ENCODE measurements at places on chromosomes 12 and 14.
A peak's percentile ranks its signal among the peaks of the same experiment; 100 is the strongest.

DNA sequence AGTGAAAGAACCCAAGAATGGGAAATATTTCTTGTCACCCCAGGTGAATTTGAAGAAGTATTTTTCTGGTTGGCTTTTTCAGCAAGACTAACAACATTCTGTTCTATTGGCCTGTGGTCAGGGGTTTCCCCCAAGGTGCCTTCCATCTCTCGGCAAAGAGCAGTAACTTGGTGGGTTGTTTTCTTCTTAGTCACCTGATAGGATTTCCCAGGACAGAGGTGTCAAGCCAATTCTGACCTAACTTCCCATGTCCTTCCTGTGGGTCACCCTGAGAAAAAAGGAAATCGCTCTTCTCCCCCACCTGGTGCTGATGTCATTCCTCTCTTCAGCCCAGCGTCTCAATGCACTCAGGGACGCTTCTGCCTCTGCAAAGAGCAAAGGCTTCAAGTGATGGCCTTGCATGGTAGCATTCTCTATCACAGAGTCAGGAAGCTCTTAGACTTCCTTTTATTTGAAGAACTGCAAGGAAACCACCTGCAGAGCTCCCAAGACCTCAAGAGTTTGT, 16.1 kb upstream of the IFNG start:
- DNase-seq: no peak

DNA sequence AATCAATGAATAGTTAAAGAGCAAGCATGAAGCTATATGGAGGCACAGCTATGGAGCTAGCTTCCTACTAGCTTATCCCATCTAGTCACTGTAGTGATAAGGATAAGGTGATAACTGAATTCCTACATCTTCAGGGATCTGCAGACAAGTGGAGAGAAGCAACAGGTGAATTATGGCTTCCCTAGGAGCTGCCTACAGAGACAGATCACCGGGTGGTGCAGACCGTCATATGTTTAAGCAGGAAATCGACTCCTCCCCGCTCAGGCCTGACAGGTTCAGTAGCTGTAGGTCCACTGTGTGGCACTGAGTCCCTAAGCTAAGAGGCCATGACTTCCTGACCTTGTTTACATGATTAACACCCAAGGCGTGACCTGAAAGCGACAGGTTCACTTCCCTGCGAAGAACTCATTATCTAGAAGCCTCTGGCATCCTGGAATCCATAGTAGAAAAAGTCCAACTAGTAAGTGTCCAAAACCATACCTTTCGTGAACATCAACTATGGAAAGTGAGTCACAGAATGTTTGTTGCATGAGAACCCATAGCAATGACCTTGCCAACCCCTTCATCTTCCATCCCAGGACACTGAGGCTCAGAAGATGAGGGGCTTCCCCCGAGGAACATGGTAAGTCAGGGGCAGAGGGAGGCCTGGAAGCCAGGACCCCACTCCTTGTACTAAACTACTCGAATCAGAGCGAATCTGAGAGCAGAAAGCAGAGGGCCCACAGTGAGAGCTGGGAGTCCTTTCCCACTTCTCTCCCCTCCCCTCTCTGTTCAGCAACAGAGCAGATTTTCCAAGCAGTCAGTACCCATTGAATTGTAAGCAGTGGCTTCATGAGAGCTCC, 75.4 kb upstream of the CCND2 start:
- DNase-seq: no peak

- DNase-seq: no peak
Observed at GRCh38 chr14:68166731-68167382, 347.3 kb downstream of the RAD51B start.

GRCh38 chr14:98293576-98293975, 978.4 kb downstream of the BCL11B start:
- DNase-seq: no peak

- DNase-seq: no peak
Observed at GRCh38 chr14:49209416-49209815, 376.8 kb downstream of the RPS29 start.

- DNase-seq: peak; percentile 18
Observed at GRCh38 chr12:18643681-18644080, 94.1 kb downstream of the PLCZ1 start.

- no peak for DNase-seq
Observed at GRCh38 chr14:41230683-41231082, 376.0 kb upstream of the LRFN5 start.

DNA sequence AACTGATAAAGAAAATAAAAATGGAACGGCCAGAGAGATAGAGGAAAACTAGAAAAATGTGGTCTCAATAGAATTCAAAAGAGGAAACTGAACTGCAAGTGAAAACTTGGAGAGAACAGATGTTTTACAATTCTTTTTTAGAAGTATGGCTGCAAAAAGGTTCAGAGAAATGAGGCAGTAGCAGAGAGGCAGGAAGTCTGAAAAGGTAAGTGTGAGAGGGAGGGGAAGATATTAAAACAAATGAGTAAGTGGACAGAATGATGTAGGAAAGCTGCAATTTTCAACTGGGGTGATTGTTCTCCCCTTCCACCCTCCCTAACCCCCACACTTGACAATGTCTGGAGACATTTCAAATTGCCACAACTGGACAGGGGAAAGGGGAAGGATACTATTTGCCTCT, 12.9 kb downstream of the BTBD7 start:
- no peak for DNase-seq

DNA sequence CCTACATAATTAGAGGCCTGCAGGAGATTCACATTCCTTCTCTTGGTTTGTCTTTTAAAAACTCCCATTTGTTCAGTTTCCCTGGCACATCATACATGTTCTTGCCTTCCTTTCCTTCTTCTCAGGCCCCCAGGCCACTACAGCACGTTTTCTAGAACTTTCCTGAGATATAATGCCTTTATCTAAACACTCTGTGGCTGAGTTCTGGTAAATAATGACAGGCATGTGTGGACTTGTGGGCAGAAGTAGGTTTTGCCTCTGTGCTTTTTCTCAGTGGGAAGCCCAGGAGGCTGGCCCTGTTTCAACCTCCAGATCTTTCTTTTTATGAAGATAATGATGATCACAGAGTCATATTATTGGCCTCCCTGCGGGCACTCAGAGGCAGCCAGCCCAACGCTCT, 117.2 kb downstream of the TMX1 start:
- peak; percentile 31 for DNase-seq

GRCh38 chr14:69763761-69764510, 3.0 kb upstream of the SRSF5 start:
- no peak for DNase-seq

- DNase-seq: no peak
Observed at GRCh38 chr14:68973639-68974038, 5.5 kb downstream of the ACTN1 start.

DNA sequence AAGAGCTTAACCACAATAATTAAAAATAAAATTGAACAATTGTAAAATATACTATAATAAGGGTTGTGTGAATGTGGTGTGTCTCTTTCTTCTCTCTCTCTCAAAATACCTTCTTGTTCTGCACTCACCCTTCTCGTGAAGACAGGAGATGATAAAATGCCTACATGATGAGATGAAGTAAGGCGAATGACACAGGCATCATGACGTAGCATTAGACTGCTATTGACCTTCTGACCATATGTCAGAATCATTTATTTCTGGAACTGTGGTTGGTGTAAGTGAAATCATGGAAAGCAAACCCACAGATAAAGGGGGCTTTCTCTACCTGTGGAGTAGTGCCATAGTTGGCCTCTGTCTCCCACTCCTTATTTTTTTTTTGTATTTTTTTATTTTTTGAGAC, 37.8 kb upstream of the NUAK1 start:
- no peak for DNase-seq

DNA sequence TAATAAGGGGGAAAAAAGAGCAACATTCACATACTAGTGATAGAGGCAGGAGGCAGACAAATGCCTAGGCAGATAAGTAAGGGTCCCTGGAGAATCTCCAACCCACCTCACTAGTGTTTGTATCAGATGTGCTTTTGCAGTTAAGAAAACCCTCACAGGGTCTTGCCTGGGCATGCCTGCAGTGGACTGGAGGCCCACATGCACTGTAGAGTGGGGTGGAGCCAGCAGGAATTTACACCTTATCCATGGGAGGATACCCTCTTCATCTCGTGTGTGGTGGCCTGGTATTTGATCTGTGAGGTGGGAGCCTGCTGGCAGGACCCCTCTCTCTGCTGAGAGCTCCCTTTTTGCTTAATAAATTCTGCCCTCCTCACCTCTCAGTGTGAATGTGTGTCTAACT, 238.0 kb upstream of the SLC16A7 start:
- DNase-seq: no peak

GRCh38 chr14:41130274-41130673, 476.4 kb upstream of the LRFN5 start:
- no peak for DNase-seq

DNA sequence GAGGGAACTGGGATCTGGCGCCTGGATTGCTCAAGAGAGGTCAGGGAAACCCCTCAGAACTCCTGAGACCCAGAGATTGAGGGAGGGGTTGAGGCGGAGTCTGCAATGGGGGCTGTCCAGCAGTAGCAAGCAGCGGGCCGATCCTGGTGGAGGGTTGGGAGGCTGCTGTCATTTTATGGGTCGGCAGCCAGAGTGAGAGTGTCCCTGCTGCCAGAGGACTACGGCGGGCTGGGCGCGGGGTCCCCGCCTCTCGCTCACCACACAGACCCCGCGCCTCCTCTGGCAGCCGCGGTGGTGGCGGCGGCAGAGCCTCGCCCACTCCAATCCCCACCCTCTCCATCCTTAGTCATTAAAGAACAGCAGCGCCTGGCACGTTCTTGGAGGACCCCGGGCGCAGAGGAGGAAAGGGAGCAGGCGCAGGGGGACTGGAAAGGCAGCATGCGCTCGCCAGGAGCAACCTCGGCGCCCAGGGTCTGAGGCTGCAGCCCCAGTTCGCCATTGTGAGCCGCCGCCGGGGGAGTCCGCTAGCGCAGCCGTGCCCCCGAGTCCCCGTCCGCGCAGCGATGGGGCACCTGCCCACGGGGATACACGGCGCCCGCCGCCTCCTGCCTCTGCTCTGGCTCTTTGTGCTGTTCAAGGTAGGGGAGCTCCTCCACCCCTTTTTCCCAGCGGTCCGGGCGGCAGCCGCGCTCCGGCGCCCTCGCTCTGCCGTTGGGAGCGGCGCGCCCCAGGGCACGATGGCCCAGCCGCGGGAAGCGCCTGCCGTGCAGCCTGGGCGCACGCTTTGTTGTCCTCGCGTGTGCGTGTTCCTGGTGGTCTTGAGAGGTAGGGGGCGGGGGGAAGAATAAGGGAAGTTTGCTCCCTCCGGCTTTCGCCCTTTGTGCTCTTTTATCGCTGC, at the start of gene PTPRO:
Gene PTPRO (plus strand): TSS at position 345 of the 898 bp plus-strand sequence.
- peak; percentile 9 for DNase-seq

- no peak for DNase-seq
Observed at GRCh38 chr12:116473416-116473815, 85.8 kb upstream of the MAP1LC3B2 start.

- no peak for DNase-seq
Observed at GRCh38 chr14:54920052-54920451, 17.4 kb upstream of the GCH1 start.

DNA sequence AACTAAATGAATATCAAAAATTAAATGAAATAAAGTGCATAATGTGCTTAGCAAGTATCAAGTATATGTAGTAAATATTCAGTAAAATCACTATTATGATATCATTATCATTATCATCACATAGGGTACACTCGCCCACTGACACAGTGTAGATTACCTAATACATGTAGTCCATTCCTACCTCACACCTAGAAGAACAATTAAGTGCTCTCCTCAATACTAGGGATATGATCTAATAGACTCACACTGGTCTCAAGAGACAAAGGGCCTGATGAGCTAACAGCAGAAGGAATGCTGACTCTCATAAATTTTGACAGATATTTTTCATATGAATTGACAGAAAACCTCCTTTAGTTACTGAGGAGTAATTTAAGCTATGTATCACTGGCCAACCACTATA, 29.1 kb downstream of the FSCB start:
- DNase-seq: no peak

- DNase-seq: no peak
Observed at GRCh38 chr12:1838205-1838993, 18.0 kb downstream of the LRTM2 start.

DNA sequence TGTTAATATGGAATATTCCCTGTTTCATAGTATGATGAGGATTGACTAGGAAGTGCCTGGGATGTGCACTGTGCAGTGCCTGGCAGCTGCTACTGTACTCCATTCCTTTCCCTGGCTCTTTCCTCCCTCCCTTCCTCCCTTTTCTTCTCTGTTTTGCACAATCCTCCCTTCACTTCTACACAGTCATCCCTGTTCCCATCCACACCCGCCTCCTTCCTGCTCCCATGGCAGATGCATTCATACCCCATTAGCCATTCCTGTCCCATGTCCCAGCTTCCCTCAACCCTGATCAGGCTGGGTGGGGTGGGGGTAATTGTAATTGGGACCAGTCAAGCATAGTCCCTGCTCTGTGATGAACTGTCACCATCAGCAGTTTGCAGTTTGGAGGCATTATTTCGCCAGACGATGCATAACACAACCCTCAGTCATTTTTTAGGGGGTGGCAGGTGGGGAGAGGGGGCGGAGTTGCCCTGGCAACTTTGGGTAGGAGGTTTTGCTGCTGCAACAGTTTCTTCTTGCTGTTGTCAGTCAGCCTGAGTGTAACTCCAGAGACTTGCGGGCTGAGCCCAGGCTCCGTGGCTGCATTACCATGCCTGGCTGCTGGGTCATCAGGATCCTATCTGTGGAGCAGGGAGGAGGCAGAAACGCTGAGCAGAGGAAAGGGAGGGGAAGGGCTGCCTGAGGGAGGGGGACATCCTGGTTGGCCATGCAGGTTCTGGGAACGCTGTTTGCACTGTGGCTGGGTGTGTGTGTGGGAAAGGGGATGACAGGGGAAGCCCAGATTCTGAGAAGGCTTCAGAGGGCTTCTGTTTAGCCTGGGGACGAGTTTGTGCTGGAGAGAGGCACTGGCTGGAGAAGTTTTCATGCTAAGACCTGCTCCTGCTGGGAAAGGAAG, 4.1 kb upstream of the KRT84 start:
- no peak for DNase-seq

DNA sequence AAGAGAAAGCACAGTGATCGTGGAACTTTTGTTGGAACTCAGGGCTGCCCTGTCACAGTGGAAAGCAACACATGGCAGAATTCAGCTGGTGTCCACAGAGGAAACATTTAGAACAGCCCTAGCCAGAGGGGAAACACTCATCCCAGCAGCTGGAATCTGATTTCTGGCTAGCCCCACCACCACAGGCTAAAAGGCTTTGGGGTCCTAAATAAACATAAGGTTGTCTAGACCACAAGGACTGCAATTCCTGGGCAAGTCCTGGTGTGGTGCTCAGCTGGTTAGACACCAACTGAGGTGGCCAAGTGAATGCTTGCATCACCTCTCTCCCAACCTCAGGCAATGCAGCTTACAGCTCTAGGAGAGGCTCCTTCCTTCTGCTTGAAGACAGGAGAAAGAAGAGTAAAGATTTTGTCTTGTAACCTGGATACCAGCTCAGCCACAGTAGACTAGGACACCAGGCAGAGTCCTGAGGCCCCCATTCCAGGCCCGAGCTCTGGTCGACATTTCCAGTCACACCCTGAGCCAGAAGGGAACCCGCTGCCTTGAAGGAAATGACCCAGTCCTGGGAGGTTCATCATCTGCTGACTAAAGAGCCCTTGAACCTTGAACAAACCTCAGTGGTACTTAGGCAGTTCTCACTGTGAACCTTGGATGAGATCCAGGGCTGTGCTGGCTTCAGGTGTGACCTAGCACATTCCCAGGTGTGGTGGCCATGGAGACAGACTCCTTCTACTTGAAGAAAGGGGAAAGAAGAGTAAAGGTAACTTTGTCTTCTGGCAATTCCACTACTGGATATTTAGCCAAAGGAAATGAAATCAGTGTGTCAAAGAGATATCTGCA, 85.4 kb upstream of the PLXNC1 start:
- DNase-seq: peak; percentile 85
